ENCODE measurements at places on chromosomes 5 and 9.
A peak's percentile ranks its signal among the peaks of the same experiment; 100 is the strongest.

GRCh38 chr9:35945341-35946018 is 12.5 kb downstream of the OR2S2 start:
- peak; percentile 49 for DNase-seq

DNA sequence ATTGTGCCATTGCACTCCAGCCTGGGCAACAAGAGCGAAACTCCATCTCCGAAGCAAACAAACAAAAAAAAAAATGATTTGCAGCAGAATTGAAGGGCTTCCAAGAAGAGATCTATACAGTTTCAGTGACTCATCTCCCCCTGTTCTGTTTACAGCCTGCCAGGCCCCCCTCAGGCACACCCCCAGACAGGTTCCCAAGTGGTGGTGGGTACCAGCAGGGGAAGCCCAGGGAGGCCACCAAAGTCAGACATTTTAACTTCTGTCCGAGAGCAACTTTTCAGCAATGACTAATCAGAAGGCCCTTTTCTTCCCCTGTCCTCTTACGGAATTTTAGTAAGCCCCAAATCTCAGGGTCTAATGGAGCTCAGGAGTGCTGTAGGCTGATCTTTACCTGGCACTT is 98.7 kb downstream of the PAX5 start:
- DNase-seq: no peak

- DNase-seq: no peak
Observed at GRCh38 chr5:90844931-90845330, 286.3 kb downstream of the ADGRV1 start.

- no peak for DNase-seq
Observed at GRCh38 chr5:129410488-129410887, 49.6 kb upstream of the ADAMTS19 start.

- peak; percentile 61 for DNase-seq
Observed at GRCh38 chr5:36696059-36696673, 89.8 kb downstream of the SLC1A3 start.

- DNase-seq: no peak
Observed at GRCh38 chr9:14923701-14924100, 13.5 kb upstream of the FREM1 start.

- no peak for DNase-seq
Observed at GRCh38 chr9:138101444-138102234, 224.1 kb downstream of the CACNA1B start.

DNA sequence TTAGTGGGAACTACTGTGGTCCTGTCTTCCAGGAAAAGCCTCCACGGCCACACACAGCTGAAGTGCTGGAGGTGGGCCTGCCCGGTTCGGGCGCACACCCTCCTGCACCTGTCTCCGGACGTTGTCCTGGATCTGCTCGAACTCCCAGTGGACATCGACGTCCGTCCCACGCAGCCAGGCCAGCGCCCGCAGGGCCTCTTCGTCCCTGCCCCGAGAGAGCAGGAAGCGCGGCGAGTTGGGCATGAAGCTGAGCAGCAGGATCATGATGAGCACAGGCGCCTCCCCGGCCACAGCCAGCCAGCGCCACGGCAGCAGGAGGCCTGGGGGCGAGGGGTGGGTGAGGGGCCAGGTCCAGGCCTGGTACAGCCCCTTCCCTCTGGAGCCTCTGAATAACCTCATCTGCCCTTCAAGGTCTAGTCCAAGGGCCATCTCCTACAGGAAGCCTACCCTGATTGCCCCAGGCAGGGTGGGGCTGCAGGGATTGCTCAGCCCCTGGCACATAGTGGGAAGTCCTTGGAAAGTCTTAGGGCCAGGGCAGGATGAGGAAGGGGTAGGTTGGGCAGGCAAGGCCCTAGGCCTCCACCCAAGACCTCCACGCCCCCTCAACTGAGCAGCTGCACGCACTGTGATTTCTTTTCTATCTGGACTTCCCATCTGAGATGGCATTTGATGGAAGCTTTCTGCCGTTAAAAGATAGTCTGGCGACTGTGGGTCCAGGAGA is 3.4 kb downstream of the SLC2A6 start:
- DNase-seq: no peak

DNA sequence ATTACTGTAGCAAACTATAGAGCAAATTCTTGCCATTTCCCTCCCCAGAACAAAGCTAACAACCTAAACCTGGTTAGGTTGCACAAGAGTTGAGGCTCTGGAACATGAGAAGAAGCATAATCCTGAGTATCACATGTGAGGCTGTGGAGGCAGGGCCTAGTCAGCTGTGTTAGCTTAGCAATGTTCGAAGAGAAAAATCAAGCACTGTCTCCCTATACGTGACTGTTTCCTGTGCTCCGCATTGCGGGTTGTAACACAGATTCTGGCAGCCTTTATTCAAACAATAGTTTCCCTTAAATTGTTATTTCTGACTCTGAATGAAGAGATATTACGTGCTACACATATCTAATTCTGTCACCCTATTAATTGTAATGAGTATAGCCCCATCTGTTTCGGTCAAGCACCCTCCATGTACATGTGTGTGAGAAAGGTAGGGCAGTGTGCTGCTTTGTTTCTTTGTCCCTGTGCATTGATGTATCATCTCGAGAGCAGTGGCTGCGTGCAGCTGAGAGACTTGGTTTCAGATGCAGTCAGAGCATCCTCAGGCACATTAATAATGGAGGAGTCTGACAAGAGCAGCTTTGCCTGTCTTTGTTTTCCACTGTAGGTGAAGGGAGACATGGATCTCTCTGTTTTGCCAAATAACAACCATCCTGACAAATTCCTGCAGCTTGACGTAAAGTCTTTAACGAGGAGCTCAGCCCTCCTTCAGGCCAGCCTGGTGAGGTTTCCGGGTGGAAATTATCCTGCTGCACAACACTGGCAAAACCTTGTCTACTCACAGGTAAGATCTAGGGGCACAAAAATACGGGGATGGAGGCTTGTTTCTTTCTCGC is at the start of gene MINAR2:
Gene MINAR2 (plus strand): TSS at position 523 of the 836 bp plus-strand sequence. CDS start 97 bp downstream, at position 620.
- no peak for DNase-seq

DNA sequence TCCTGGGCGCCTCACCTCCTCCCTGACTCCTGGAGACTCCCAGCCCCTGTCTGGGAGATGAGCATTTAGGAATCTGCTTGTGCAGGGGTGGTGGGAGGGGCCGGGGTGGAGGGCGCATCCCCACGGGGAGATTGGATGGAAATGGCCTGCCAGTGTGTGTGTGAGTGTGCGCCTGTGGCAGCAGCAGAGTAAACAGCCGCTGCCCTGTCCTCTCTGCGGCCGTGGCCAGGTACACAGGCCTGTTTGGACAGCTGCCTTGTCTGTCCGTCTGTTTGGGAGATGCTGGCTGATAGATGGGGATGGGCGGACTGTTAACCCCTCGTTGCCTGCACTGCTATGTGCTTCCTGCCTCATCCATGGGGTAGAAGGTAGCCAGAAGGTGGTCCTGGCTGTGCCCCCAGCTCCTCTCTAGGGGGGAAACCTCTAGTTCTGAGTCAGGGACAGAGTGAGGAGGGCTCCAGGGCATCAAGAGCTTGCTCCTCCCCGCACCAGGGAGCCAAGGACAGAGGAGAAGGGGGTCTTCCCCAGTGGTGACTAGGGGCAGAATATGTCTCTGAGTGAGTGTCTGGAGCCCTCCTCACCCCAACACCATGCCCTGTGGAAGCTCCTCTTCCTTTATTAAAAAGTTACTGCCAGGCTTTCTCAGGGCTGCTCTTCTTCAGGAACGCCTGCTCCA is 60.1 kb downstream of the LMX1B start:
- DNase-seq: no peak

DNA sequence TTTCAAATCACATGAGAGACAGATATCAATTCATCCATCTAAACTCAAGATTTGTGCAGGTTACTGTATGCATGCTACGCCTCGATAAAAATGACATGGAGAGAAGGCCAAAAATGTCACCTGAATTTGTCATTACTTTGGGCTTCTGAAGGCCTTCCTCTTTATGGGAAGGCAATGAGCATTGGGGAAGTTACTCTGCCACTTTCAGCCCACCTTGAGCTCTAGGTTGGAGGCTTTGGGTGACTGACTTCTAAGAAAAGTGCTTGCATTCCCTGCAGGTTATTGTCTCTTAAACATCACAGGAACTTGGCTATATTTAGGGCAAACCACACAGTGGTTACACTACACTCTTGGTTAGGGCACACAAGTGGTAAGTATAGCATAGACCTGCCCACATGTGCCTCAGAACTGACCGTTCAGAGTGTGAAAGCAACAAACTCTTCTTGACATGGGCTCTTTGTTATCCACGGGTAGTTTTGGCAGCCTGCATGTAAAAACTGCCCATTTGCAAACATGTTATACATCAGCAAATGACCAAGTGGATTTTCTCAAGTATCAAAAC is 169.5 kb downstream of the ZNF608 start:
- DNase-seq: no peak

DNA sequence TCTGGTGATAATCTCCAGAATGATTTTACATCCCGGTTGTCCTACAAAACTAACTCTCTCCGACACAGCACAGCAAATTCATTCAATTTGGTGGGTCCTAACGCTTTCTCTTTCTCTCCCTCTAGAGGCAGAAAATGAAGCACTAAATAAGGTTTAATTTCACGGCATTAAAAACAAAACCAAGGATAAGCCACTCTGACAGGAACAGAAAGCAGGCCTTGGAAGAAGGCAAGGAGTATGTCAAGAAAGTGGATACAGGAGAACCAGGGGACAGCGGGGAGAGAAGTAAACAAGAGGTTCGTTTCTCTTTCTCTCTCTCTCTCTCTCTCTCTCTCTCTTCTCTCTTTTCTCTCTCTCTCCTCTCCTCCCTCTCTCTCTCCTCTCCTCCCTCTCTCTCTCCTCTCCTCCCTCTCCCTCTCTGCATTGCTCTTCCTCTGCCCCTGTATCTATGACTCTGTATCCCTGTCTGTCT is 49.8 kb downstream of the EBF1 start:
- peak; percentile 60 for DNase-seq

DNA sequence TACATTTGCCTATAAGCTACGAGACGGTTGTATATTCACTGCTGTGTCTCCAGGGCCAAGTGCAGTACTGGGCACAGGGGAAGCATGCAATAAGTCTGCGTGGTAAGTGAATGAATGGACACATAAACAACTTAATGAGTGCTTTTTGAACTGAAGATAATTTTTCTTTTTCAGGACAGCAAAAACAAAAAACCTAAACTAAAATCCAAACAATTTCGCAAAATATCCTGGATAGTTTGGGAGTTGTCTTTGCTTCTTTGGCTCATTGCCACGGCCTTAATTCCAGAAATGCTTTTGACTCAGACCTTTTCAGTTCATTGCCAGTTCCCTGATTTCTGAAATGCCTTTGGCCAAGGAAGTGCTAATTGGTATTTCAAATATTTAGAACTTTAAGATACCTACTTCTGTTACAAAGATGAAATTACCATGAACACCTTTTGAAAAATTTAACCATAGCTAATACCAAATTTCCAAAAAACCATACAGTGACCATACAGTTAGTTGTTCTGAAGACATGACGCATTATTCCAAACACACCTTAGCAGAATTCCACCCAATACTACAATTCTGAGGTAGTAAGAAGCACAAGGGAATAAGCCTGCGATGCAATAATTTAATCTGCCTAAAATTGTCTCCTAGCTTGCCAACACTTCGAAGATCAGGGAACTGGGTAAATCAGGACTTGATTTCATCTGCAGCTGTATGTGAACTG is 42.8 kb downstream of the TEK start:
- peak; percentile 68 for DNase-seq

GRCh38 chr5:178290376-178290775 is 57.8 kb upstream of the PHYKPL start:
- DNase-seq: no peak

- peak; percentile 29 for DNase-seq
Observed at GRCh38 chr5:95843733-95844223, 21.3 kb upstream of the GLRX start.

DNA sequence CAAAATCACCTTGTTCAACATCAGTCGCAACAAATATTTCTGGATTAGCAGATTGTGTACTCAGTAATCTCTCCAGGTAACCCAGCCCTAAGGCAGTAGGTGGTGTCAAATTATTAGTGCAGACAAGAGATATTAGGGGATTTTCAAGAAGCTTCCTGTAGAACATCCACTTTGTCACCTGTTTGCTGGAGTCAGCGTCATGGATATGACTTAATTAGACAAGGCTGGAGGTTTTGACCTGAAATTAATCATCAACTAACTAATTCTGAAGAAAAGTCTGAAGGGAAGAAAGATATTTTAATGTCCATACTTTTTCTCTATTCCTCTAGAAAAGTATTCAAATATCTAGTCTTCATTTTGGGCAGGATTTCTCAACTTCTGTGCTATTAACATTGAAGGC is 91.4 kb upstream of the CCDC112 start:
- DNase-seq: no peak

DNA sequence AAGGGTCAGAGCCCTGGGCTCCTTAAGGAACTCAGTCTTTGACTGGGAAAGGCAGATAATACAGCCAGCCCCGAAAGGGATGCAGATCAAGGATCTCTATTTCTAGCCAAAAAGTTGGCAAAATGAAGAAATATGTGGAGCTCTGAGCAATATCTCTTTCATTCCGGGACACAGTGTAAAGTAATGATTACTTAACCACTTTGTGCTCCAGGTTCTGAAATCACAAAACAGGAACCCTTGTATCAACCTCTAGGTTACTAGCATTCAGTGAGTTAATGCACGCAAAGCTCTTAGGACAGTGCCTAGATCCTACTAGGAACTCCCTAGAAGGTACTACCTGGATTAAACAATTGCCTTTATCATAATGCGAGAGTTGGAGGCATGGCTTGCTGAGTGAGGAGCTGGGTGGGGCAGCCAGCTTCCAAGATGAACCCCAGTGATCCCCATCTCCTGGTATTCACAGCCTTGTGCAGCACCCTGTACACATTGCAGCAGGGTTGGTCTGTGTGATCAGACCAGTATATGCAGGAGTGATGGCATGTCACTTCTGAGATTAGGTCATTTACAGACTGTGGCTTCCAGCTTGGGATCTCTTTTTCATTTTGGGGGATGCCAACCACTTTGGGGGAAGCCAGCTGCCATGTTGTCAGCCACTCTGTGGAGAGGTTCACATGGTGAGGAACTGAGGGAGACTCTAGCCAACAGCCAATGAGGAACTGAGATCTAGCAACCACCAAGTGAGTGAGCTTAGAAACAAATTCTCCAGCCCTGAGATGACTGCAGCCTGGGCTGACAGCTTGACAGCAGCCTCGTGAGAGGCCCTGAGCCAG is 103.1 kb upstream of the SLC44A1 start:
- DNase-seq: no peak

GRCh38 chr5:72556351-72557166 is 49.3 kb upstream of the ZNF366 start:
- DNase-seq: peak; percentile 32

- no peak for DNase-seq
Observed at GRCh38 chr5:147427521-147428401, 82.1 kb downstream of the DPYSL3 start.

DNA sequence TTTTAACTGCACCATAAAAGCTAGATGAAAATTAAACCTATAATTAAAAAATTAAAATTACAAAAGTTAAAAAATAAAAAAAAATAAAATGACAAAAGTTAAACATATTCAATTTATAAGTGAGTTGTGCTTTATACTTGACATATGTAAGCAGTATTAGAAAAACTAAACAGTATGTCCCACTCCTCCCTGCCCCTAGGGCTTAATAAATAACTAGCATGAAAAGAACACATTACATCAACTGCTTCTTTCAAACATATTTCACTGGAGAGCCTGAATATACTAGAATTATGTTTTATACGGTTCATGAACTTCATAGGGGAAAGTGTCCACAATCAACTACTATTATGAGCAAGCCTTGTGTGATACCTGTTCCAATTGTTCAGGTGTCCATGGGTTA is 47.6 kb downstream of the ECPAS start:
- no peak for DNase-seq
